Calu3 (cell line): ENCODE measurements at places on chromosomes 3 and 15.

DNA sequence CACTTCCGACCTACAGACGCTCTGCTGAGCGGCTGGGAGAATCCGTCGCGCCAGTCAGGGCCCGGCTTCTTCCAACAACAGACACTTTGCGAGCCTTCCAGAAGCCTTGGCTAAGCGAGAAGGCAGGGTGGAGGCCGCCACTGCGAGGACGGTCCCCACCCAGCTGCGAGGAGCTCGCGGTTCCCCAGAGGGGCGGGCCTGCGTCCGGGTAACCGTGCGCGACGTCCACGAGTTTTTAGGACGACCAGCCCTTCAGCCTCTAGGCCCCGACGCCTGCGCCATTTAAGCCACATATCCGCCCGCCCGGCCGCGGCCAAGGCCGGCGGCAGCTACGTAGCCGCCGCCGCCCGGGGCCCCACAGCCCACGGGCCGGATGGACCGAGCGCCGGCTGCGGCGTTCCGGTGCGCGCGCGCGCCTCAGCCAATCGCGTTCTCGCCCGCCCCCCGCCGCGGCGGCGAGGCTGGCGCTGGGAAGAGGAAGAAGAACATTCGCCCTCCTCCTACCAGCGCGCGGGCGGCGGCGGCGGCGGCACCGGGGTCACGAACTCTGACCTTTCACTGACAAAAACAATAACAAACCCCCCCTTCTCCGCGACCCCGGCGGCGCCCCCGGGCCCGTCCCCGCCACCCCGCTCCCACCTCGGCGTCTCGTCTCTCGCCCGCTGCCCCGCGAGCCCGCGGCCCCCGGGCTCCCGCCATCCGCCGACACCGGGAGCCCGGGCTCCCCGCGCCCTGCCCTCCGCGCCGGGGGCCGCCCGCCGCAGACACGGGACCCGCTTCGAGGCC, at the start of gene NR2C2:
Gene NR2C2, plus strand, starts transcription at position 484 of the 786 bp plus-strand sequence. CDS start 56,332 bp downstream, outside the sequence.
- DNase-seq = peak; percentile 84

GRCh38 chr3:133452641-133453319, 52.9 kb downstream of the BFSP2 start:
- no peak for DNase-seq

DNA sequence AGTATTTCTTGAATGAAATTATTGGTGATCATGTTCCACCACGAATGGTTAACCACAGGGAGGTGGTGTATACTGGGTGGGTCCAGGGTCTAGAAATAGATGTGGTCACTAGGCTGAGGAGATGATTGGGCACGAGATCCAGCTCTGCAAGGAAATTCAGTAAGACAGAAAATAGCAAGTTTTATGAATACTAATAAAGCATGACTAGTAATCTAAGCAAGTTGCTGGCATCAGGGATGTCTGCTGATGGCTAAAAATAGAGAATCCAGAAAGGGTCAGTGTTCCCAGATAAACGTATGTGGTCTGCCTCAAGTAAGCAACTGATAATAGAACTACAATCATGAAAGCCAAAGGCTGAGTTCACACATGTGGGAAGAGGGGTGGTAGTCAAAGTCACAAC, 108.3 kb upstream of the FRMD4B start:
- no peak for DNase-seq

GRCh38 chr3:167700046-167700445, 34.6 kb downstream of the PDCD10 start:
- no peak for DNase-seq

DNA sequence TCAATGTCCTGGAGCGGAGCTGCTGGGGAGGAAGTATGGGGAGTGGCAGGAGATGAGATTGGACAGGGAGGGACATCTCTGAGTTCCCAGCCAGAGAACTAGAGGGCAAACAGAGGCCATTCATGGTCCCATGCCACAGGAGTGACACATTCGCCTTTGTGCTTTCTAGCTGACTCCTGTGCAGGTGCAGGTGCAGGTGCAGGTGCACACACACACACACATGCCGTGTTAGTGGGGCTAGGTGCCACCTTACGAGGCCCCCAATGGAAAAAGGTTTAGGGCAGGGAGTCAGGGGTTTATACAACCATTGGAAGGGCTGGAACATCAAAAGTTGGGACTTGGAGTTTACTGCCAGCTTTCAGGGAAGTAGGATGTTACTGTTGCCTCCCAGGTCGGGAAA, 52.0 kb downstream of the TPRA1 start:
- DNase-seq = no peak

DNA sequence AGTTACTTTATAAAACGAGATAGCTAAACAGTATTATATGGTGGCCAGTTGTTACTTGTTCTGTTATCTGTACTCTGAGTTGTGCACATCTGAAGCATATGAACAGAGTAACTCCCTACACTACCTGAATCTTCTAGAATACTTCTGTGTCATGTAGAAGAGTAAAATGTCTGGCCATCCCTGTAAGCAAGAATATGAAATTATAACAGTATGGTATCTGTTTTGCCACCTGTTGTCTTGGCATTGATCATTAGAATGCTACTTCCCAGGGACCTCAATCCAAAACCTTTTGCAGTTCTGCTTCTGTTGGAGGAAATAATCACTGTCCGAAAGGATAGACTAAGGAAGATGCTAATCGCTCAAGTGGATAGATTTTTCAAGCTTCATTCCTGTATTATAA, 1.9 kb downstream of the TEX9 start:
- no peak for DNase-seq

DNA sequence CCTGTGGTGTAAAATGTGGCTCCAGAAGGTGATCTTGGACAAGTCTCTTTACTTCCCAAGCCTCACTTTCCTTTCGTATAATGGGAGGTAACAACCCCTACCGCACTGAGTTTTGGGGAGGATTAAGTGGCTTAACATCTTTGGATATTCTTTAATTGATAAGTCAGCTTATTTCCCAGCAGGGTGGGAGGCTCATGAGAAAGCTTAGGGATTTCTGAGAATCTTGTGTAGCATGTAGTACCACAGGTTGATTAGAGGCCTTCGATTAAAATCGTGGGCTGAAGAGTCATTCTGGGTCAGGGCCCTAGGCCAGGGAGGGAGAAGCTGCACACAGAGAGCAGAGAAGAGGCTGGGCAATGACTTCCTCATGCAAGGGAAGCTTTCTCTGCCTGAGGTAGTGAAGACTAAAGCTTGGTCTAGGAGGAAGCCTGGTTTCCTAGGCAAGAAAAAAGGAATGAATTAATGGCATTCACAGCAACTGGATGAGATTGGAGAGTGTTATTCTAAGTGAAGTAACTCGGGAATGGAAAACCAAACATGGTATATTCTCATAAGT, 1.5 kb upstream of the NMNAT3 start:
- DNase-seq = no peak

DNA sequence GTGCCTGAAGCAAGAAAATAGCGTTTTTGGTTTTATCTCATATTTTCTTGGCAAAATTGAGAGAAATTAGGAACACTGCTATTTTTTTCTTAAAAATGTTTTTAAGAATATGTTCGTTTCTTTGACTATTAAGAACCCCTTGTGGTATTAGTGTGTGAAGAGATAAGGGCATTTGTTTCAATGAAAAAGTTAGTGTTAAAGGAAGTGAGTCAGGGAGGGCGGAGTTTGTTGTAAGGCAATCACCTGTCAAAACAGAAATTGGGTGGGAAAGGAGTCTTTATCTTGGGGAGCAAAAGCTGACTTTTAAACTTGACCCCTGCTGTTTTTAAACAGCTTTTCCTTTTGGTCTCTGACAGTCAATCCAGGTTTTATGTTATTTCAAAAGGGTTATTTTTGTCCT, 4.2 kb downstream of the RAP2B start:
- DNase-seq = peak; percentile 51
